Activated T-cell treated with anti-CD3 and anti-CD28 coated beads, Interleukin-2, amount 50 U/mL, for 72 hours (primary cell): ENCODE measurements at places on chromosomes 3 and 15. TPM values are rescaled to one million over a fixed set of nuclear protein-coding genes. Genes with fewer than 3 reads are reported as not detected.

- DNase-seq = no peak
These were observed 33.6 kb downstream of the PLA2G4D start for GRCh38 chr15:42060797-42061196.

- DNase-seq = no peak
These were observed 22.3 kb downstream of the CFAP92 start for GRCh38 chr3:128971421-128972100.

GRCh38 chr3:81699536-81700320 is 61.7 kb downstream of the GBE1 start:
- no peak for DNase-seq

DNA sequence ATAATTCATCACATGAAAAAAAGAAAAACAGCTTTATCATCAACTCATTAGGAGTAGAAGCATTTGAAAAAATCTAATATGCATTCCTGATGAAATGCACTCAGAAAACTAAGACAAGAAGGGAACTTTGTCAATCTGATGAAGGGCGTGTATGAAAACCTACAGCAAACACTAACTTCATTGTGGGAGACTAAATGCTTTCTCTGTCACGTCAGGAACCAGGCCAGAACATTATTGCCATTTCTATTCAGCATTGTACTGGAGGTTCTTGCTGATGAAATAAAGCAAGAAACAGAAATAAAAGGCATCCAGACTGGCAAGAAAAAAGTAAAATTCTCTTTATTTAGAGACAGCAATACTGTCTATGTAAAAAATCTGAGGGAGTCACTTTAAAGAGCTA is 235.2 kb downstream of the GABRB3 start:
- DNase-seq = no peak

- peak; percentile 16 for DNase-seq
These were observed 52.9 kb upstream of the WNT7A start for GRCh38 chr3:13932578-13933295.

GRCh38 chr3:127383656-127384179 is 95.9 kb upstream of the PRR20G start:
- DNase-seq = no peak

DNA sequence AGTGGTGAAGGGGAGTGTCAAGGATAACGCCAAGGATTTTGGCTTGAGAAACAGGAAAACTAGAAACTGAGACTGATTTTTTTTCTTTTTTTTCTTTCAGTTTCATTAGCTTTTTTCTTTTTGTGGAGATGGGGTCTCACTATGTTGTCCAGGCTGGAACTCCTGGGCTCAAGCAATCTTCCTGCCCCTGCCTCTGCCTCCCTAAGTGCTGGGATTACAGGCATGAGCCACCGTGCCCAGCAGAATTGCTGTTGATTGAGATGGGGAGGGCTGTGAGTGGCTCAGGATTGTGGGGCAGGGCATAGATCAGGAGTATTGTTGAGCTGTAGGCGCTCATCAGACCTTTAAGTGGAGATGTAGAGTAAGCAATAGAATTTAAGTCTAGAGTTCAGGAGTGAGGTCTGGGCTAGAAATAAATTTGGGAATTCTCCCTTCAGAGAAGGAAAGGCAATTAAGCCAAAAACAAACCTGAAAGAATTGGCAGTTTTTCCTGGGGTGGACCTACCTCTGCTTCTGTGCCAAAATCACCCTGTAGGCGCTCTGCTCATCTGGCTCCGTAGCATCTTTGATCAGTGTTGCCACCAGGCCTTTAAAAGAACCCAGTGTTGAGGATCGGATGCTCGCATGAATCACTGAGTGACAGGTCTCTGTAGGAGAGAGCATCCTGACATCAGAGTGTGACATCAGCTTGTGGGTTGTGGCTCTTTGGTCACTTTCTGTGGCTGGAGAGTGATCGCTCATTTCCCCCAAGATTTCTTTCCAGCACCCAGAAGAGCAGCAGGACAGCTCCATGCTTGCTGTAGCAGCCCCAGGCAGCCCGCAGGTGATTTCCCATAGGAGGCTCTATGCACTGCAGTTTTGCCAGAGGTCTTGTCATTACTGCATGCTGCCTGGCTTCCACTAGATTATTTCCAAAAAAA is 15.8 kb downstream of the ABHD17C start:
- peak; percentile 81 for DNase-seq

- DNase-seq = no peak
These were observed 35.4 kb upstream of the CORO2B start for GRCh38 chr15:68543165-68544008.

DNA sequence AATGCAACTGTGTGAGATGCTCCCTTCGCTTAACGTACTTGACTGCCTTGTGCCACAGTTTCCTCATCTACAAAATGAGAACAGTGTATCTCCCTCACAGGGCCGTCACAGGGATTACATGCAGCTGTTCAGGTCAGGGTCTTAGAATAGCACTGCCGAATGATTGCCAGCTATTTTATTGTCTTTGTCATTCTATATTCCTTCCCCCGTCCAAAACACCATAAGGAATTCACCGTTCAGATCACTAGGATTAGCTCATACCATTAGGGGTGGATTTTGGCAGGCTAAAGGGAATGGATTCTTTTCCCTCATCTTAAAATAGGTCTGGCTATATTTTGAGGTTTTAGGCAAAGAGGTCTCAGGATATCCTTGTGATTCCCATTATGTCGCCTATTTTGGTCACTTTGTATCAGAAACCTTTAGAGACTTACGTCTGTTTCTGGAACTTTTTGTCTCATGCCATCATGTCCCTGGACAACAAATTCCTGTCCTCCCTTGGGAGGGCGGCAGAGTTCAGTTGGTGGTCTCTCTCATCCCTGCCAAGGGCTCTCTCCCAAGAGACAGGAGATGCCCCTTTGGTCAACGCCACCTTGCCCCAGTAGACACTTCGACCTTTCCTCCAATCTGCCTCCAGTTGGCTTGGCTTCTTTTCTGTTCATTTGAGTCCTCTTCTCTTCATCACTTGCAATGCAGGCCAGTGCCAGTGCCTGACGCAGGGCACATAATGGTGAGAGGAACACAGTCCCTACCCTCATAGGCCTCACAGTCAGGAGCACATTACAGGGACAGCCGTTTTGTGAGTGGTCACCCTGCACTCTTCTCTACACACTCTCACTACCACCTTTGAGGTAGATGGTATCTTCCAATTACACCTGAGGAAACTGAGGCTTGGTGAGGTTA is 171.6 kb upstream of the BHLHE40 start:
- DNase-seq = no peak

GRCh38 chr3:141353652-141354495 is 14.4 kb upstream of the ZBTB38 start:
- no peak for DNase-seq

GRCh38 chr3:133570937-133571320 is 2.6 kb upstream of the CDV3 start:
- no peak for DNase-seq

GRCh38 chr3:112759681-112760080 is 87.0 kb downstream of the CD200R1L start:
- no peak for DNase-seq

RASA2 gene
- total RNA-seq = 37.3 TPM

PRKAR2A gene
- 23.0 TPM for total RNA-seq
